ENCODE measurements at places on chromosomes 16 and 17. TPM values are rescaled to one million over a fixed set of nuclear protein-coding genes. Genes with fewer than 3 reads are reported as not detected.

The ITGAX gene
- 3.0 TPM for total RNA-seq

The NPIPB8 gene
- not detected for total RNA-seq

The RNF222 gene
- not detected for total RNA-seq

The CACNG5 gene
- total RNA-seq = not detected

The FOXF1 gene
- total RNA-seq = not detected

The PPP1R1B gene
- 0.54 TPM for total RNA-seq

DNA sequence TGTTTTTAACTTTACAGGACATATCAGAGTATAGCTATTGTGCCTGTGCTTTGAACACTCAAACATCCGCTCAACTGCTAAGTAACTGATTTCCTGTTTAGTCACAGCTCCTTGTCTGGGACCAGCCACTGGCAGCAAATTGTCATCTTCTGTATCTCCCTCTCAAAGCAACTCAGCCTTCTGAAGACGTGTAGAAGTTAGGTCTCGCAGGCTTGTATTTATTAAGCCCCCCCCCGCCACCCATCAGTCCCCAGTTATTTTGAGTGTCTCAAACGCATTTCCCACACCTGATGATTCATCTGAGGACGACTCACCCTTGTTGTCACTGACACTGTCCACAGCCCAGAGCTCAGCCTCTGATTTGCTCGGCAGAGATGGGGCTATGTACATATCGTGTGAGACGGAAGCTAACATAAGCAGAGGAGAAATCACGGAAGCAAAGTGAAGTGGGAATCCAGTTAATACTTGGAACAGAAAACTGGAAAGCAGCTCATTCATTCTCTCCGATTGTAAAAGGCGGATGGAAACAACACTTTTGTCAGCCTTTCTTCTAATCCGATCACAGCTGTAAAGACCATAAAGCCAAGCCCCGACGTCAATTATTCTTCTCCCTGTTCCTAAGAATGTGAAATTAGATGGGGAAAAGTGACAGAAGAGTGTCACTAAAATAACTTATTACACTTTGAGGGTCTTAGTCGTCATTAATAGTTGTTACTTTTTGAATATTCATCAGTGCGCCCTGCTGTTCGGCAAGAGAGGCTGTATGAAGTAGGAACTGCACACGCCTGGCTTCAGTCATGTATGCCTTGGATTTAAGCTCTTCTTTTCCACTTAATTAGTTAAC lies 64.2 kb downstream of the PITPNC1 start:
- H3K27ac ChIP-seq = peak overlapping the region; percentile 67
- DNase-seq = no peak
- H3K27me3 ChIP-seq = no peaks in the 10 kb centered on the region
- no peak overlapping the region for H3K4me3 ChIP-seq

GRCh38 chr17:82314012-82314726 lies 3.2 kb downstream of the CD7 start:
- no peaks in the 10 kb centered on the region for H3K4me1 ChIP-seq
- DNase-seq = no peak
- no peaks in the 10 kb centered on the region for H3K36me3 ChIP-seq
- H3K4me3 ChIP-seq = no peak overlapping the region
- H3K27ac ChIP-seq = no peak overlapping the region

GRCh38 chr16:72876981-72877373 lies 171.0 kb downstream of the ZFHX3 start:
- peak overlapping the region; percentile 35 for H3K27ac ChIP-seq
- no peak overlapping the region for H3K4me3 ChIP-seq
- no peak for DNase-seq
- H3K27me3 ChIP-seq = no peaks in the 10 kb centered on the region
- H3K4me1 ChIP-seq = peaks cover 33% of the 10 kb centered on the region
- no peaks in the 10 kb centered on the region for H3K36me3 ChIP-seq

DNA sequence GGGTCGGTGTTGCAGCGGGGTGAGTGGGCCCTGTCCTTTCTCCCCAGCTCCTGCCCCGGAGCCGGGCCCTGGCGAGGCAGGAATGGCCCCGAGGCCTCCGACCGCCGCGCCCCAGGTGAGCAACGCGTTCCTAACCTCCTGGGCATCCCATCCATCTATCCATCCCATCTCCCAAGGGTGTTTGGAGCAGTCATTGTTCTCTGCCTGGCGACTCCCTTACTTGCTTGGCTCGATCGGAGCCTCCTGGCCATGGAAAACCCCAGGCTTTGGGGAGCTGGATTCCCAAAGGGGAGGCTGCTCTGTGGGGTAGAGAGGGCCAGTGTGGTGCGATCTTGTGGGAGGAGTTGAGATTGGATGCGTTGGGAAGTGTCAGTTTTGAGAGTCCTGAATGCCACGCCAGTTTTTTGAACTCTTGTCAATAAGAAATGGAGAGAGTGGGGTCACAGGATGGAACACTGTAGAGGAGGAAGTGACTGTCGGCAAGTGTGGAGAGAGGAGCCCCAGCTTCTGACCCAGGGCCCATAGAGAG lies 684 bp downstream of the ZFP90 start:
- H3K27ac ChIP-seq = peak overlapping the region; percentile 81
- no peak for DNase-seq
- no peaks in the 10 kb centered on the region for H3K27me3 ChIP-seq
- H3K4me3 ChIP-seq = peak overlapping the region; percentile 98

DNA sequence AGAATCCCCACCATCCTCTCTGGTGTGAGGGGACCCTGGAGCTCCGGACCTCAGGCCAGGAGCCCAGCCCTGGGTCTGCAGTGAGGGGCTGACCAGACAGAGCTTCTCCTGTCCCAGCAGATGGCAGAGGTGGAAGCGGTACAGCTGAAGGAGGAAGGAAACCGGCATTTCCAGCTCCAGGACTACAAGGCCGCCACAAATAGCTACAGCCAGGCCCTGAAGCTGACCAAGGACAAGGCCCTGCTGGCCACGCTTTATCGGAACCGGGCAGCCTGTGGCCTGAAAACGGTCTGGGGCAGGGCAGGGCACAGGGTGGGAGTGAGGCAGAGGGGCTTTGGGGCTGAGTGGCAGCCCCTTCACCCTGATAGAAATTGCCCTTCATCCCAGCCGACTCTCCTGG lies 527 bp downstream of the UNC45B start:
- H3K36me3 ChIP-seq = peaks cover 2% of the 10 kb centered on the region
- DNase-seq = no peak
- H3K27me3 ChIP-seq = no peaks in the 10 kb centered on the region
- H3K4me3 ChIP-seq = peak overlapping the region; percentile 61
- H3K4me1 ChIP-seq = peaks cover 44% of the 10 kb centered on the region

DNA sequence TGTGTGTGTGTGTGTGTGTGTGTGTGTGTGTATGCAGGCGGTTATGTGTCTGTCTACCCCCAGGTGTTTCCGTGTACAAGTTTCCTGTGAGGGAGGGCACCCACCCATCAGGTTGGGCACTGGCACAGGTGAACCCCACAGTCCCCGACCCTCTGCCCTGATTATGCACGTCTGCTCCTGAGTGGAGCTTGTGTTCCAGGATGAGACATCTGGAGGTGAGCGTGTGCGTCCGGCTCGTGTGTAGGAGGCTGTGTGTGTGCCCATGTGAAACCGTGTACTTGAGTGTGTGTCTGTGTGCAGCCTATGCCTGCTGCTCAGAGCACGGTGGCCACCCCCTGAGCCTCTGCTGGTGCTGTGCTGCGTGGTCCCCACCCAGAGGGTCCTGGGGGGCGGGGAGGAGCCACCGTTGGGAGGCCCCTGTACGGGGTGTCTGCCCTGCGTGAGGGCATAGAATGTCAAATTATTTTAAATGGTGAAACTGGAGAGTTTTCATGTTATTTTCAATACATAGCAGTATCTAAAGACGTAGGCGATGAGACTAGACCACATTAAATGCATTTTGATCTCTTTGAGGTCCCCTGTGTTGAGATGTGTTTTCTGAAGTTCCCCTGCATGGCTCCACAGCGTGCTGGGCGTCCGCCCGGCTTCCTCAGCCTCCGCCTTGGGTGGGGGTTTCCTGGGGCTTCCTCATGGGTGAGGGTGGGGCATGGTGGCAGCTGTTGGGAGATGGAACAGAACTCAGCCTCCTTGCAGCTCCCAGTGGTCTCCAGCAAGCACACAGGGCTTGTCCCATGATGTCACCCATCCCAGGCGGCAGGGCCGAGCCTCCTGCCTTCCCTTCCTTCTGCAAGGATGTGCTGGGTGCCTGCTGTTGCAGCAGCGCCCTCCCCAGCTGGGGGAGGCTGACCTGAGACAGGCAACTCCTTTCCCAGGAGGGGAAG lies 43.4 kb downstream of the KCNJ12 start:
- peaks cover 2% of the 10 kb centered on the region for H3K36me3 ChIP-seq
- no peaks in the 10 kb centered on the region for H3K27me3 ChIP-seq
- H3K4me1 ChIP-seq = peaks cover 6% of the 10 kb centered on the region
- H3K27ac ChIP-seq = no peak overlapping the region

GRCh38 chr17:22217135-22217534 lies 524.8 kb downstream of the KCNJ18 start:
- no peak for DNase-seq
- no peak overlapping the region for H3K27ac ChIP-seq
- H3K4me1 ChIP-seq = no peaks in the 10 kb centered on the region
- no peaks in the 10 kb centered on the region for H3K36me3 ChIP-seq
- no peaks in the 10 kb centered on the region for H3K27me3 ChIP-seq

- no peak overlapping the region for H3K27ac ChIP-seq
- H3K36me3 ChIP-seq = no peaks in the 10 kb centered on the region
- H3K4me3 ChIP-seq = no peak overlapping the region
- H3K4me1 ChIP-seq = no peaks in the 10 kb centered on the region
Observed at GRCh38 chr17:38533866-38534497, 71.8 kb downstream of the SRCIN1 start.
